ENCODE measurements at places on chromosomes 3 and 15.

GRCh38 chr15:52172869-52173268 is 18.3 kb downstream of the GNB5 start:
- DNase-seq, result no peak

DNA sequence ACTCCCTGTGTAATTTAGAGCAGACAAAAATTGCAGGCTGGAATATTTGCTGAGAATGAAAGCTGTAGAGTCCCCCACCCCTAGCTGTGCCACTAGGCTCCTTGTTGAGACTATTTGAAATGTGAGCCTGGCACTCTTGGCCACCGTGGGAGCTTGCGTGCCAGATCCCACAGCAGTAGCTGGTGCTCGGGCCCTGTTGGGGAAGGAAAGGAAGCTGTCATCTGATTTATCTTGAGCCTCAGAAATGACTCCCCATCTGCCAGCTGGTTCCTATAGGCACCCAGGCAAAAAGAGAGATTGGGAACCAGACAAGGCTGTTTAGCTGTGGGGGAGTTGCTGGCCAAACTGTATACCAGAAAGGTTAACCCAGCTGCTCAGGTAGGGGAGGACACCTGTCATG is 23.4 kb upstream of the CLEC3B start:
- DNase-seq, result no peak

DNA sequence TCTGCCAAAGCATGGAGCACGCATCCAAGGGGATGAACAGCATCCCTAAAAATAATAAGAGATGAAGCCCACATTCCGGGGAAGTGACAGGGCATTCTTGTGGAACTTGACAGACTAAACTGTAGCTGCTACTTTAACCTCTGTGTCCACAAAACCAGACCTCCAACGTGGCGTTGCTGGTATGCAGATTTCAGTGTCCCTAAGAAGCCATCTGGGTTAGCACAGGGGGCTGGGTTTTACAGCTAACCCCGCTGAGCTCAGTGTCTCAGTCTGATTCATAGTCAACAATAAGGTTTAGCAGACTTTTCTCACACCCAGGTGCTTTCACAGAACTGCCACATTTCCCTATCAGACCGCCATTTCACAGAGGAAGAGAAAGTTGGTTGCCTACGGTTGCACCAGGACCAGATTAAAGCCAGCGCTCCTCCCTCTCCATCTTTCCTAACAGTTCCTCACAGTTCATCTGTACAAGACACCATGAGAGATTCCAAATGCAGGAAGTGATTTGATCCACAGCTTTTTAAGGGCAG is 61.6 kb upstream of the CTDSPL start:
- DNase-seq, result no peak

DNA sequence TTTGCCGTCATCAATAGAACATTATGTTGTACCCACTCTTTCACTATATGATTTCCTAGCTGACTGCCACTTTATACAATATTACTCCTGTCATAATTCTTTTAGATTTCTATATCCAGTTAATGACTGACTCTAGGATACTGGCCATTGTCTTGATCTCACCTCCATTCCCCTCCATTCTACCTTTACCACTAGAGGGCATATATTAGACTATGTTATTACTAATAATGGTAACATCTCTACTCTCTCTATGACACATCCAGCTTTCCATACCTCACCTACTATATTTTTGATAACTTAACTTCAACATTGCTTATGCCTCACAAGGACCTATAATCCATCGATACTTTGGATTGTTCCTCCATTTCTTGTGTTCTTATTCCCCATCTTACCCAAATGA is 31.4 kb upstream of the POU1F1 start:
- no peak for DNase-seq

DNA sequence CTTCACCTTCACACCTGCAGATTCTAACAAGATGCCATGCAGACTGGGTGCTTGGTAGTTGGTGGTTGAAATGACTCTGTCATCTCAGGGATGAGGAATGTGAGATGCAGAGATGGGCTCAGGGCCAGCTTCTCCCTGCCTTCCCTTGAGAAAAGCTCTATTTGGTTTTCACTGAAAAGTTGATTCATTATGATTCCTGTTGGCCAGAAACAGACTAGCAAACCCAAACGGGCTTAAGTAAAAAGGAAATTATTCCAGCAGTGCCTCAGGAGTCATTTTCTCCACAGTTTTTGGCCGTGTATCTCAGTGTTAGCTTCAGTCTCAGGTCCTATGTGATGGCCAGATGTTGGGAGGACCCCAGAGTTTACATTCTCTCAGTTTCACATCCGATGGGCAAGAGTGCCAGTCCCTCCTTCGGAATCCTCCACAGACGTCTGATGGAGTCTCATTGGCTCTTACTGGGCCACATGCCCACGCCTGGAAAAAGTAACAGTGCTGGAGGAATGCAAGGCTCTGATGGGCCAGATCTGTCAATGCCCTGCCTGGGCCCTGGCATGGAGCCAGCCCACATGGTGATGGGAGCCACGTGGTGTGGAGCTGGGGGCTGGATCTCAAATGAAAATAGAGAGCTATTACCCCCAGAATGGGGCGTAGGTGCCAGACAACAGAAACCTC is 22.3 kb upstream of the SACM1L start:
- DNase-seq, result peak; percentile 53

- DNase-seq, result no peak
Measured at GRCh38 chr3:65595222-65596028, 443.3 kb downstream of the MAGI1 start.

- DNase-seq, result peak; percentile 80
Measured at GRCh38 chr3:182908471-182908870, 71.9 kb downstream of the DCUN1D1 start.

GRCh38 chr3:126435456-126436315 is 40.0 kb downstream of the ZXDC start:
- no peak for DNase-seq

GRCh38 chr15:56978898-56979662 is 60.6 kb downstream of the TCF12 start:
- no peak for DNase-seq

GRCh38 chr3:14456794-14457193 is 54.4 kb downstream of the SLC6A6 start:
- DNase-seq, result no peak

- DNase-seq, result no peak
Measured at GRCh38 chr15:85393210-85393609, 12.8 kb downstream of the AKAP13 start.

- DNase-seq, result no peak
Measured at GRCh38 chr15:79157631-79158592, 67.3 kb upstream of the RASGRF1 start.

GRCh38 chr15:99009741-99010330 is 2.2 kb upstream of the PGPEP1L start:
- no peak for DNase-seq

- DNase-seq, result no peak
Measured at GRCh38 chr3:101495552-101495951, 17.5 kb downstream of the SENP7 start.

- DNase-seq, result no peak
Measured at GRCh38 chr3:45783667-45784066, 12.7 kb downstream of the SLC6A20 start.

- no peak for DNase-seq
Measured at GRCh38 chr15:70172124-70172523, 74.4 kb upstream of the TLE3 start.

- DNase-seq, result peak; percentile 22
Measured at GRCh38 chr3:124962403-124962940, 27.9 kb upstream of the MUC13 start.

DNA sequence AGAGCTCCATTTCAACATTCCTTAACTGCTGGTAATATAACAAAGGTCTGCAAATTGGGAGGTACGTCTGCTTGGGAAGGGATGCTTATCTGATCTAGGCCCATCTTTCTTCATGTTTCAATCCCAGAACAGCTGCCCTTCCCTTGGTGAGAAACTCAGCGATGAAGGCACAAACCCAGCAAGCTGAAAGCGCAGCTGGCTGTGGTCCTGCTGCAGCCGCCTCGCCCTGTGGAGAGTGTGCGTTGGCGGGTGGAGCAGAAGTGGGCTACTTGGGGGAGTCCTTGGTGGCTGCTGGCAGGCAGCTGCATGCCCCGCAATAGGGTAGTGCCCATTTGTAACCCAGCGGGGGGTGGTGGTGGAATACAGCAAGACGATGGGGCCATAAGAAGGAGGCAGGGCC is 160.6 kb upstream of the WNT5A start:
- DNase-seq, result no peak

DNA sequence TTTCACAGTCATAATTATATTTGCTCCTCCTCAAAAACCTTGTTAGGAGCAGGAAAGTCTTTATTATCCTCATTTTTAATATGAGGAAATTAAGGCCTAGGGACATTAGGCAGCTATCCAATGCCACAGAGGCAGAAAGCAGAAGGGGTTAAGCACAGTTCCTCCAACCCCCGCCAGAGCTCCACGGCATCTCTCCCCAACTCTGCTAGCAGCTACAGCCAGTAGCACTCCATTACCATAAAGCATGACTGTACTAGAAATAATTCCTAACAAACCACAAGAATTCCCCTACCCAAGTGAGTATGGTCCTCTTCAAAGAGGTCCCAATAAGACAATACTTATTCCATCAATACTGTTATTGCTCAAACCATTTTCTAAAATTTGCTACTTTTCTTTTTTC is 9.8 kb downstream of the HEG1 start:
- DNase-seq, result peak; percentile 79

- no peak for DNase-seq
Measured at GRCh38 chr3:64082411-64082810, 59.1 kb upstream of the PSMD6 start.

DNA sequence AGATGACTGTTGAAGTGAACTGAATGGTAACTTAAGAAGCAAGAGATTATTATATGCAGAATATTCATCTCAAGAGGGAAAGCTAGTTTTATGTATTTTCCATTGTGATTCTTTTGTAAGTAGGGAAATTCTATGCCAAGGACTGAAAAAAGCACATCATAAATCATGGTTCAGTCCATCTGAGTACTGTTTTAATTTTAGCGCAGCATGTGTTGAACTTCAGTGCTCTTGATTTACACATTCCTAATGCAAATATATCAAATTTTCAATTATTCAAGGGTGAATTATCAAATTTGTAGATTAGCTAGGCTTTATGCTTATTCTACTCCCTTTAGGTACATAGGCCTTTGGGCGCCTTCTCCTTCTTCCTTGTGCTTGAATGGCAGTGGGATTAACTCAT is 50.3 kb upstream of the TCF12 start:
- no peak for DNase-seq
